ENCODE measurements at places on chromosomes 2 and 18.
A peak's percentile ranks its signal among the peaks of the same experiment; 100 is the strongest.

GRCh38 chr2:66134138-66134701 is 300.7 kb upstream of the MEIS1 start:
- DNase-seq, result peak; percentile 16

- DNase-seq, result peak; percentile 72
These were observed 17.2 kb downstream of the GPC1 start for GRCh38 chr2:240452462-240453256.

- DNase-seq, result no peak
These were observed 43.6 kb downstream of the NOL10 start for GRCh38 chr2:10646153-10646552.

DNA sequence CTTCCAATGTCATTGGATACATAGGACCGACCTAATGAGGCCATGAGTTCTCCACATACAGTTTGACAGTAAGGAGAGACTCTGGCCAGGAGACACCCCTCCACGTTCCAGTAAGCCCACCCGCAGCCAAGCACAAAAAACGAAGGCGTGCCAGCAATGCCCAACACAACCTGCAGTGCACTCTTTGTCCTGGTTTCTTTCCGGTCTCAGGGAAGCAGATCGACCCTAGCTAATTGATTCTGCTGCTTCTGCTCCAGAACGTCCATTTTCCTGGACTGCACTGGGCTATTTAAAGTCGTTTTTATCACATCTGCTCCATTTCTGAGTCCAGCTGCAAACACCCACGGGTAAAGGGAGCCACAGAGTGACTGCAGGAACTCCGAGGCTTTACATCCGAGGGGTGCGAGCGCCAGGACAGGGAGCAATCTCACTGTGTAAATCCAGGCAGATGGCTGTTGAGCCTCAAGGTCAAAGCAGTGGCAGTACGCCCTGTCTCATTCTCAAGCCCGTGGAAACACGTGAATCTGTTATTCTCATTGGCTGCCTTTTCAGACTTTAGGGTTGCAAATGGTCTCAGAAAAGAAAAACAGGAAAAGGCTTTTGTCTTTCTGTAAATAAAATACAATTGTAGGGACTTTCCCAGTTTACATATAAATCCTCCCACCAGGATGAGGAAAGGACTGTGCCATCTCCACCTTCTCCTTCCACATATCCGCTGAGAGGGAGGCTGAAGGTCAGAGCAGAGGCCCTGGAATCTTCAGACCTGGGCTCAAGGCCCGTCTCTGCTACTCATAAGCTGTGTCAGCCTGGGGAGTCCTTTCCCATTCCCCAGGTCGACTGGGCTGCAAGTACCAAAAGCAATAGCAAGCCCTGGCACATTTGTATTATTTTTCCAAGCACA is 40.7 kb downstream of the TMEM163 start:
- DNase-seq, result no peak

DNA sequence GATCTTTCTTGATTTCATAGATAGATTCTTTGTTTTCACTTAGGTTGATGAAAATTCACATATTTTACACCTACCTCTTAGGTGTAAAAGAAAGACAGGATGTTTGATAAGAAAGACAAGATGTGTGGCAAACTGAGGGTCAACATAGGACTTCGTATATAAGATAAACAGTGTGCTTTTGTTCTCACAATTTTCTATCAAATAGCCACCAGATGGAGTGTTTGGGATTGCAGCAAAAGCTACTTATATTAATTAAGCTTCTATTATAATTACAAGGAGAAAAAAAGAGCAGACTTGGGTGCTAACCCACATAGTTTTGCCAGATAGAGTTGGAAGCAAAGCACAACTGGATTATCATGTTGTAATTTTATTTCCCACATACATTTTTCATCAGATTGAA is 232.9 kb downstream of the CDH7 start:
- DNase-seq, result no peak

DNA sequence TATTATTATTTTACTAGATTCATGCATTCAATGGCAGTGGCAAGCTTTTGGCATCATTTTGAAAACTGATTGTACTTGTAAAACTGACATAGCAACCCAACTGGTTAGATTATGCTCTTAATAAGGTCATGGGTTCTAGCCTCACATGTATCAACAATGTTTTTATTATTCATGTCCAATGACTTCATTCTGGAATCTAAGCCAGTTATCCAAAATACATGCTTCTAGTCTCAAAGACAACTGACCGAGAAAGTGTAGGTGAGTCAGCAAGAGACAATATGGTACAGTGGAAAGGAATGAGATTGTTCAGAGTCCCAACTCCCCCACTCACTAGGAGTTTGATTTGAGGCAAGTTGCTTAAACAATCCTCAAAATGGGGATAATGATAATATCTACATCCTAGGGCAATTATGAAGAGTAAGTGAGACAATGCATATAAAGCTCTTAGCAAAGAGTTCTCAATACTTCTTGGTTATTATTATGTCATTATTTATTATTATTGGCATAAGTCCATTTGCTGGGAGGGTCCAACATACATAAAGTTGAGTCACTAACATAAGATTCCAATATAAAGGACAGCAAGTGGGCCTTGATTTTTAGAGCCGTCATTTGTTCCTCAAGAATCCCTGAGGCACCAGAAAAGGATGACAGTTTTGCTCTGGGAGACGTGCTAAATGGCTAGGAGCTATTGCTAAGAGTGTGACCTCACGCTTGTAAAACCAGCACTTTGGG is 99.4 kb downstream of the NEB start:
- DNase-seq, result peak; percentile 7

GRCh38 chr2:16931441-16931840 is 265.8 kb upstream of the CYRIA start:
- DNase-seq, result no peak

- peak; percentile 66 for DNase-seq
These were observed 194.2 kb upstream of the PKDCC start for GRCh38 chr2:41853427-41854191.

- no peak for DNase-seq
These were observed 12.7 kb downstream of the CNDP2 start for GRCh38 chr18:74508821-74509225.

DNA sequence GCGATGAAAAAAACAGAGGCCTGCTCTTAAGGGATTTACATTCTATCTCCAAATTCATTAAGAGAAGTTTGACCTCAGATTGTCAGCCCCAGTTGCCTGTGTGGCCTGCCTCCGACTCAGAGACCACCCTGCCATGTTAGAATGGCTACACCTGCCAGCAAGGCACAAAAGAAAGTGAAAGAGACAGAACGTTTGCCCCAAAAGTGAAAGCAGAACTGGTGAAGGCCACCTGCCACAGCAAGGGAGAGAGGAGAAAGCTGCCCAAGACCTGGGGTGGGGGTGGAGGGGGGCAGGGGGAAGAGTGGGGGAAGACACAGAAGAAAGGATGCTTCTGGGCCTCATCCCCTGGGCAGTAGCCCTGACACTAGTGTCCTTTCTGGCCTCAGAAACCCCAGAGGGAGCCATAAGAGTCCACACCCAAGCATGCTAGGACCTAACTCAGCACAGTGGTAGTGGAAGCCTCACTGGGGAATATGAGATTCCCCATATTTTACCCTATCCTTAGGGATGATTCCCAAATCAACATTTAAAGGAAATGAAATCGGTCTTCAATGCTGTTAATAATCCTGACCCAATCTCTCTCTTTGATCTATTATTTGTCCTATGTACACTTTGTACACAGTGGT is 389.7 kb downstream of the TXNL1 start:
- DNase-seq, result no peak

- DNase-seq, result peak; percentile 9
These were observed 460.8 kb downstream of the RNF144A start for GRCh38 chr2:7377916-7378569.

DNA sequence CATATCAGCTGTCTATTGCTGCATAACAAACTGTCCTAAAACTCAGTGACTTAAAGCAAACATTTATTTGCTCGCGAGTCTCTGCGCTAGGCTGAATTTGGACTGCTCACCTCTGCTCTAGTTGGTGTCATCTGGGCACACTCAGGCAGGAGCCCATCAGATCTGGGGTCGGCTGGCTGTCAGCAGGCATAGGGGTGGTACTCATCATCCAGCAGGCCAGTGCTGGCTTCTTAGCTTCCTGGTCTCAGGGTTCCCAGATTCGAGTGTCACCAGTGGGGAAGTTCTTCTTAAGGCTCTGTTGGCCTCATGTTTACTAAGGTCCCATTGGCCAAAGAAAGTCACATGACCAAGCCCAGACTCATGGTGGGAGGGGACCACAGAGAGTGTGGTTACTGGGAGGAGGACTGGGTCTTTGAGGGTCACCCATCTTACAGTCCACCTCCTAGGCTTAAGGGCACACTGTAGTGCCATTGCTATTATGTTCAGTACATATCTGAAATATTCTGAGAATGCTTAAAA is 71.6 kb upstream of the ATG16L1 start:
- DNase-seq, result no peak

GRCh38 chr18:13176847-13177246 is 41.7 kb upstream of the LDLRAD4 start:
- DNase-seq, result no peak

- no peak for DNase-seq
These were observed 163.7 kb upstream of the TNP1 start for GRCh38 chr2:217023611-217024010.

DNA sequence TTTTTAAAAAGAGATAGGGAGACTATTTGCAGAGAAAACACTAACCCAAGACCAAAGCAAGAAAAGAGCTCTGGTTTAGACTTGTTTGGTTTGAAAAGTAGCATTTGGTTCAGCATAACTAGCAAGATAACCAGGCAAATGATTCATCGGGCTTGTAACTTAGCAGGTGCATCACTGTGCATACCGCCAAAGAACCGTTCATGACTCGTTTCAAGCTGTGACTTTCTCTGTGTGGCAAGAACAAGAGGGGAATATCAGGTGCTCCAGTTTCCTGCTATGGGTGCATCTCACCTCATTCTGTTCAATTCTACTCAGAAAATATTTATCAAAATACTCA is 244.9 kb downstream of the ETAA1 start:
- DNase-seq, result no peak

- DNase-seq, result no peak
These were observed 226.8 kb downstream of the MC4R start for GRCh38 chr18:60145776-60146175.

- DNase-seq, result no peak
These were observed 72.8 kb upstream of the TGFA start for GRCh38 chr2:70626254-70626990.

GRCh38 chr2:68500649-68501048 is 33.3 kb downstream of the APLF start:
- DNase-seq, result no peak

DNA sequence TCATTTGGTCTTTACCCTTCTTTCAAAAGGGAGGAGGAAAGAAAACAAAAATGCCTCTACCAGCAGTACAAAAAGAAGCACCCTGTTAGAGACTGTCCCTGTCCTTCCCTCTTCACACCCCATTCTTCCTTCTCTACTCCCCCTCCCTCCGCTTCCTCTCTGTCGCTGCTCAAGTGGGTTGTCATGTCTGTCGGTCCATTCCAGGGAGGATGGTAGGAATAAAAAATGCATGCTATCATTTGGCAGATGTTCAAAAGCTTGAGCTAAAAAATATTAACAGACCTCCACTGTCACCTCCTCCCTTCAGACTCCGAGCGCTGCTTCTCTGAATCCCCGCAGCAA is 482.0 kb downstream of the BCL11A start:
- DNase-seq, result no peak

DNA sequence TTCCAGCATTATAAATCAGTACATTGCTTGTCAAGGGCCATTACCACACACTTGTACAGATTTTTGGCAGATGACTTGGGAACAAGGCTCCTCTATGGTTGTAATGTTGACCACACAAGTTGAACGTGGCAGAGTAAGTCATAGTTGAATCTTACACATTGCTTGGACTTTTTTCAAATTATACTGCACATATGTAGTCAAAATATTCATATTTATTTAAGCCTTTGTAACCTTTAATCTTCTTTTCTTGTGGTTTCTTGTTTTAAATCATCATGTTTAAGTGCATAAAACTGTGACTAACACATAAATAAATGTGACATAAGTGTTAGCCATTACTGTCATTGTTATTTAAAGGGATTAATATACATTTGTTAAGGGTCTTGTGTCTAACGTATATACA is 52.1 kb upstream of the EPB41L5 start:
- DNase-seq, result peak; percentile 56

DNA sequence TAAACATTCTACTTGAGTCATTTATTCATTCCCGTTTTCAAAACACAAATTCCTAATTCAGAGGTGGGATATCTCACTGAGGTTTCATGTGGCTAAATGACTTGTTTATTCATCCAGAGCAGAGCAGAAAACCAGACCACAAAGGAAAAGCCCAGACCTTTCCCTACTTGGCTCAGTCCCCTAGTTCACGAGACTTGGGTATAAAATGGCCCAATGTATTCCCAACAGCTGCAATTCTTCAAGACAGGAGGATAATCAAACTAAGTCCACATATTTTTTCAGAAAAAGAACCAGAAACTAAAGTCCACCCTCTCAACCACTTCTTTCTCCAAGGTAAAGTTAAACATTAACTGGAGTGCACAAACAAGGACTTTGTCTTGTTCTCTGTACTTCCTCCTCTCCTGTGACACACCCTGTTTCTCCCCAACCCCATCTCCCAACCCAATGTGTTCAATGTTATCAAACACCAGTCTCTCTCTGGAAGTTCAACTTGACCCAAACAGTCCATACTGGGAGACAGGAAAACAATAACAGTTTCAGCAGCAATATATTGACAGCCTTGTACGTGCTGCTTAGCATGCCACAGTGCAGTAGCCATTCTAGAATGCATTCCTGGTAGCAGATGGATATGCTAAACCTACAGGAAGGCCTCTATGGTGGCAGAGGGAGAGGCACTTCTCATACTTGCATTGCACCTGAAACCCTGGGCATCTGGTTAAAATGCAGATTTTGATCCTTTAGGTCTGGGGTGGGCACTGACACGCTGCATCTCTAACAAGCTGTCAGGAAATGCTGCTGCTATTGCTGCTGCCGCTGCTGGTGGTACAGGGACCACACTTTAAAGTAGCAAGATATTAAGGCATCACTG is 110.7 kb downstream of the INO80D start:
- no peak for DNase-seq

DNA sequence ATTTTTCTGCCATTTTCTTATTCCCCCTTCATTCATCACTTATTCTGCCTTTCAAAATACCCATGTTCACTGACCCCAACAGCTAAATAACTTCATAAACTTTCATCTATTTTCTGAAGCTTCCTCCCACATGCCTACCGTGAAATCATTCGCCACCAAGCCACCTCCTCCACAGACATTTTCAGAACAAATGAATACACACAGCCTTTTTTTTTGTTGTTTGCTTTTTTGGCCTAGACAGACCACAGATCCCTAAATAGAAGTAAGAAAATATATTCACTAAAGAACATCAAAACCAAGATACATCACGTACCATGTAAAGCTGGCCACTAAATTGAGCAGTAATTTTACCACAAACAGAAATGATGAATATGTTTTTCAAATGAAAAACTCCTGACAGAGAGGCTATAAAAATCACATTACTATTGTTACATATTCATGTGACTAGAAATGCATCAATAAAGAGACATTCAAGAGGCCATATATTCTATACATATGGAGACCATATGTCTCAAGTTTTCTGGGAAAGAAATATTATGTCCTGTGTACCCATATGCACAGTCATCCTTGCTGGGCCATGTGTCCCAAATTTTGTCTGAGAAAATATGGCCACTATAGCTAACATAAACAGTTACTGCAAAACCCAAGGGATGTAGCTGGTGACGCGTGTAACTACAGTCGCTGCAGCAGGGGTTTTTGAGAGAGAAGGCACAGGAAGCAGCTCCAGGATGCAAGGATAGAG is 200.3 kb downstream of the FBXO15 start:
- no peak for DNase-seq

All from EL (cell line).